ENCODE measurements at places on chromosomes 7 and 10. TPM values are rescaled to one million over a fixed set of nuclear protein-coding genes. Genes with fewer than 3 reads are reported as not detected.

GRCh38 chr7:78218051-78218450, 419.5 kb downstream of the PHTF2 start:
- no peaks in the 10 kb centered on the region for H3K27me3 ChIP-seq
- no peaks in the 10 kb centered on the region for H3K4me1 ChIP-seq
- DNase-seq, result no peak
- H3K4me3 ChIP-seq, result no peak overlapping the region
- H3K36me3 ChIP-seq, result no peaks in the 10 kb centered on the region

GRCh38 chr7:99374111-99375064, at the start of gene ARPC1B:
Gene ARPC1B (plus strand): TSS chr7:99374730. CDS start chr7:99385715, 10,985 bp downstream.
- peaks cover 54% of the 10 kb centered on the region for H3K4me1 ChIP-seq
- H3K27me3 ChIP-seq, result no peaks in the 10 kb centered on the region
- DNase-seq, result peak; percentile 86
- H3K27ac ChIP-seq, result peak within 1 kb of the TSS; percentile 83

DNA sequence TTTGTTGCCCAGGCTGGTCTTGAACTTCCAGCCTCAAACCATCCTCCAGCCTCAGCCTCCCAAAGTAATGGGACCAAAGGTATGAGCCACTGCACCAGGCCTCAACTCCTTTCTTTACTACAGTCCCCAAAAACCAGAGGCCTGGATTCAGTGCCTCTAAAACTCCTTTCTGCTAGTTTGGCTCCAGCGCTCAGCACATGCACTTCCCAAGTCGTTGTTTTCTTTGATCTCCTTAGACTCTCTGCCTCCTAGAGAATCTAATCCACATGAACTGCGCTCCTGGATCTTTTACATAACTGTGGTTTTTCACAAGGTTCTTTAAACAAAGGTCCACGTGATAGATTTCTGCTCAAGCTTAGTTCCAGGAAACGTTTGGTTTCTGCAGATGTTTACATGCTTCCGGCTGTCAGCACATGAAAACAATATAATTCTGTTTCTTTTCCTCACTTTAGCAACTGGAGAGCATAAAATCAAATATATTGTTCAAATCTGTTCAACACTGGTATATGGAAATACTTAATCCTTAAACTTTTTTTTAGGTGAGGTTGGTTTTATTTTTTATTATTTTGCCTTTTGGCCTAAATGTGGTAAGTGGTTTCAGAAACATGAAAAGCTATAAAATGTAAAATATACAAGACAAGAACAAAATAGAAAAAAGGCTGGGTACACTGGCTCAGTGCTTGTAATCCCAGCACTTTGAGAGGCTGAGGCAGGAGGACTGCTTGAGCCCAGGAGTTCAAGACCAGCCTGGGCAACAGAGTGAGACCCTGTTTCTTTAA, 270.5 kb upstream of the MKLN1 start:
- H3K4me3 ChIP-seq, result peak overlapping the region; percentile 70
- peaks cover 57% of the 10 kb centered on the region for H3K4me1 ChIP-seq
- peaks cover 31% of the 10 kb centered on the region for H3K36me3 ChIP-seq

DNA sequence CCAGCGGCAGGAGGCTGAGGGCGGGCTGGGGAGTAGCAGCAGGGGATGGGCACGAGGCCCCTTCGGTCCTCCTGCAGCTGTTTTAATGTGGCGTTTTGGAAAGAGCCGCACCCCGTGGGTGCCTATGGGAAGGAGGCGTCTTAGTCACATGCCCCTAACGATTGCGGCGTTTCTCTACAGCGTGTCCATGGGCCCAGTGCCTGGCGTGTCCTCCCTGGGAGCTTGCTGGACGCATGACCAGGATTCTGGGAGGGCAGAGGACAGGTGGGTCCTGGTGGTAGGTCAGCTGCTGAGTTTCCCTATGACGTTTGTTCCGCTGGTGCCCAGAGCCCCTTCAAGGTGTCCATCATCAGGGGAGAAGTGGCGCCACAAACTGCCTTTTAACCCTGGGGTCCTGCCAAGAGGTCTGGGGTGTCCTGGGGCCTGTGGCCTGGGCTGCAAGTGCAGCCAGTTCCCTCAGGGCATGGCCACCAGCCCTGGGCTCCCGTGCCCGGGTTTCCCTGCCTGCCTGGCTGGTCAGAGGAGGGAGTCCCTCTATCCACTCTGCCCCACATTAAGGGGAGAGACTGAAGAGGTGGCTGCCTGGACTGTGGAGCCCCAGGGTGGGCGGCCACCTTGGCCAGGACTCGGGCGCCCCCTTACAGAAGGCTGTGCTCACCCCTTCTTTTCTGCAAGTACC, 48.7 kb downstream of the PWWP2B start:
- peaks cover 48% of the 10 kb centered on the region for H3K4me1 ChIP-seq
- no peaks in the 10 kb centered on the region for H3K27me3 ChIP-seq
- H3K36me3 ChIP-seq, result no peaks in the 10 kb centered on the region
- peak overlapping the region; percentile 78 for H3K27ac ChIP-seq

DNA sequence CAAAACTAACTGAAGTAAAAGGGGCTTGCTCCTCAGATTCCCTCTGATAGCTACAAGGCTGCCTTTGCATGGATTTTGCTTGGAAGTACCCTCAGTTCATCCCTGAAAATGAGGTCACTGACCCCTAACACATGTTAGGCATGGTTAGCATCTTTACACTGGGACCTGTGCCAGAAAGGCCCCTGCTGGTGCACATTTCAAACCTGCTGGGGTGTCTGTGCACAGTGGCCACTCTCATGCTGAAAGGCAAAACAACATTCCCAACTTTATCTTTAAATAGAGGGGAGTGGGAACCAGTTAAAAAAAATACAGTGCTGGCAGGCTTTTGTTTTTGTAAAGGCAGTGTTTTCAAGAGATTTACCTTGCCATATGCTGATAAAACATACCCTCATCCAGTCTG, 99.1 kb downstream of the ANK3 start:
- H3K4me1 ChIP-seq, result no peaks in the 10 kb centered on the region
- peaks cover under 1% of the 10 kb centered on the region for H3K27me3 ChIP-seq
- H3K36me3 ChIP-seq, result no peaks in the 10 kb centered on the region
- DNase-seq, result no peak
- H3K27ac ChIP-seq, result no peak overlapping the region
- H3K4me3 ChIP-seq, result no peak overlapping the region

- no peaks in the 10 kb centered on the region for H3K36me3 ChIP-seq
- H3K27me3 ChIP-seq, result peaks cover 1% of the 10 kb centered on the region
- H3K27ac ChIP-seq, result no peak overlapping the region
- no peaks in the 10 kb centered on the region for H3K4me1 ChIP-seq
- DNase-seq, result no peak
- no peak overlapping the region for H3K4me3 ChIP-seq
These were observed 51.4 kb downstream of the CAMK2B start for GRCh38 chr7:44273681-44274622.

DNA sequence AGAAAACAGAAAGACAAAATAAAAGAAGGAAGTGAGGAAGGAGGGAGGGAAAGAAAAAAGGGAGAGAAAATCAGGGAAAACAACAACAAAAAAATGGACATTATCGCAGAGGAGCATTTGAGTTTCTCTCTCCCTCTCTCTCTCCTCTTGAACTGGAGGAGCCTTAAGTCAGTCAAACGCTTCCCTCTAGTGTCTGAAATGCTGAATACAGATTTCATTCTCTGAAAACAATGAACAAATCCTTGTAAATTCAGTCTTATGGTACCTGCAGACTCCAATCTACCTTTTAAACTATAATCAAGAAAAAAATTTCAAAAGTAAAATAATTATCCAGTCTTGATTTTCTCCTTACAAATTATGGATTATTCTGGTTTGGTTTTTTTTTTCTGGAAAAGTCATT, 89.2 kb upstream of the PFKP start:
- no peak overlapping the region for H3K27ac ChIP-seq
- no peaks in the 10 kb centered on the region for H3K4me1 ChIP-seq
- no peak for DNase-seq
- H3K27me3 ChIP-seq, result no peaks in the 10 kb centered on the region

- H3K4me1 ChIP-seq, result peaks cover 64% of the 10 kb centered on the region
- DNase-seq, result no peak
- peaks cover 19% of the 10 kb centered on the region for H3K36me3 ChIP-seq
- H3K27me3 ChIP-seq, result peaks cover 5% of the 10 kb centered on the region
- H3K4me3 ChIP-seq, result peak overlapping the region; percentile 4
These were observed 116.3 kb downstream of the WDFY4 start for GRCh38 chr10:48801001-48801421.

DNA sequence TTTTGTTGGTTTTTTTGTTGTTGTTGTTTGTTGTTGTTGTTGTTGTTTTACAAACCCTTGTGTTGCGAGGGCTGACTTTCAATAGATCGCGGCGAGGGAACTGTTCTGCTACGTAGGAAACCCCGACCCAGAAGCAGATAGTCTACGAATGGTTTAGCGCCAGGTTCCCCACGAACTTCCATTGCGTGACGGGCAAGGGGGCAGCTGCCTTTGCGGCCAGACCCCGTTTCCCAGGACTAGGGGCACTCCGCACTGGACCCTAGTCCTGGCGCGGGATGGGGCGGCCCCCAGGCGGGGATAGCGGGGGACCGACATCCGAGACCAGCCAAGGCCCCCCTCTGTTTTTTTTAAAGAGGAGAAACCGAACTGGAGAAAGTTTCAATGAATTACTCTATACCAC, 119.6 kb downstream of the LRRTM3 start:
- H3K36me3 ChIP-seq, result no peaks in the 10 kb centered on the region
- no peak overlapping the region for H3K4me3 ChIP-seq
- DNase-seq, result no peak
- H3K27me3 ChIP-seq, result no peaks in the 10 kb centered on the region

- no peaks in the 10 kb centered on the region for H3K27me3 ChIP-seq
- H3K27ac ChIP-seq, result no peak overlapping the region
- H3K4me3 ChIP-seq, result no peak overlapping the region
- no peaks in the 10 kb centered on the region for H3K4me1 ChIP-seq
These were observed 191.3 kb upstream of the RHOBTB1 start for GRCh38 chr10:61135276-61135721.

GRCh38 chr10:110190170-110190569, 17.2 kb upstream of the MXI1 start:
- H3K36me3 ChIP-seq, result peaks cover 2% of the 10 kb centered on the region
- H3K4me1 ChIP-seq, result no peaks in the 10 kb centered on the region
- no peak overlapping the region for H3K4me3 ChIP-seq
- H3K27me3 ChIP-seq, result peaks cover 45% of the 10 kb centered on the region

POLR1F gene
- 20.3 TPM for total RNA-seq

CTBP2 gene
- total RNA-seq, result 0.40 TPM

NEBL gene
- not detected for total RNA-seq

SLC13A4 gene
- not detected for total RNA-seq

PAX4 gene
- total RNA-seq, result not detected

Data from activated CD8-positive, alpha-beta T cell treated with anti-CD3 and anti-CD28 coated beads, Interleukin-2, amount 10 ng/mL, durations not matched to agents 7 days and 5 days (primary cell).